ENCODE measurements at places on chromosomes 7 and 10.

- no peak for DNase-seq
These were observed 221.8 kb downstream of the HPSE2 start for GRCh38 chr10:99013885-99014284.

- DNase-seq, result no peak
These were observed 70.4 kb downstream of the GPR158 start for GRCh38 chr10:25245165-25245564.

GRCh38 chr10:83023662-83024061 is 1115.6 kb upstream of the GHITM start:
- DNase-seq, result no peak

- DNase-seq, result no peak
These were observed 261.6 kb downstream of the CELF2 start for GRCh38 chr10:11279314-11279713.

GRCh38 chr10:44895280-44895679 is 15.9 kb upstream of the TMEM72 start:
- no peak for DNase-seq

- no peak for DNase-seq
These were observed 186.6 kb upstream of the PDE1C start for GRCh38 chr7:32256811-32257210.

GRCh38 chr10:8235253-8236027 is 181.0 kb downstream of the GATA3 start:
- DNase-seq, result no peak

DNA sequence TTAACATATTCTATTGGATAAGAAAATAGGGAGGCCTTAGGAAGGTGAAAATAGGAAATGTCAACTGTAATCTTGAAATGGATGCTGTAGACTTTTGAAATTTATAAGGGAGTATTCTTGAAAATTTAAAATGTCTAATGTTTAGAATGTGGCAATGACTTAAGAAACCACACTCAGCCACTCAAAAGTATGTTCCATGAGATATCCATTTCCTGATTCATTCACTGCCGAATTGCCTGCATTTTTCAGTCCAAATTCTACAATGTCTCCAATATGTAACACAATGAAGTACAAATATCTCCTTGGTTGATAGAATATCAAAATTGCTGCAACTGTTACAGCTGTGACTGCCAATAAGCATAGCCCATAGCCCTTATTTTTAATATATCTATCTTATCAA is 25.9 kb downstream of the PRKG1 start:
- DNase-seq, result no peak

DNA sequence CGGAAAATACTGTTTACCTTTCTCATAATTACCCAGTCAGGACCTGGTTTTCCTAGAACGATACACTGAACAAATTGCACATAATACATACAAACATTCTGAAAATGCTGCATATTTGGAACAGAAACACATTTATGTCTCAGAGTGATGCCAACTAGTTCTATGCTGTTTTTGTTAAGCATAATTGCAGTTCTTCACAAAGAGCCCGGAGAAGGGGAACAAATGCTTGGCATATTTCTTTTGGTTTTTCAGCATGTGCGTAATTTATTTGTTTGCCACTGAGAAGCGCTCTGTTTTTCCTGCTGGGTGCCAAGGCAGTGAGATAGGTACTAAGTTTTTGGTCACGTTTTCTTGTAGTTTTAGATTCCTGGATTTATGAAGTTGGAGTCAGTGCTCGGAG is 181.0 kb upstream of the MDFIC start:
- DNase-seq, result no peak

GRCh38 chr7:7175075-7175695 is 7.2 kb upstream of the C1GALT1 start:
- DNase-seq, result no peak

GRCh38 chr7:151786936-151787335 is 90.0 kb downstream of the PRKAG2 start:
- no peak for DNase-seq

DNA sequence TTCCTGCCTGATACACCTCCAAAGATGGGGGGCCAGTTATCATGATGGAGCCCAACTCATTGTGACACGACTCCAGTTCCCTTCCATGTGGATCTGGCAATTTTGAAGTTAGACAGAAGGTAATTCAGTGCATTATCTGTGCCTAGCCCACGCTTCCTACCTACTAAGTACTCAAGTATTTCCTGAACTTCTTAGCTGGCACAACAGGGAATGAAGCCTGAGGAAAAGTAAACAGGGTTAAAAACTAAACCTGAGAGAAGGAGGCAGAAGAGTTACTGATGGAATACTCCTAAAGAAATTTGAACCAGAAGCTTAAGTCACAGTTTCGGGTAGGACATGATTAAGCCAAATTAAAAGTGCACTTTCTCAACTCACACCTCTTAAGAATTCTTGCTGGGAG is 1.1 kb upstream of the SEC31B start:
- DNase-seq, result no peak

- no peak for DNase-seq
These were observed 562.9 kb downstream of the GFRA1 start for GRCh38 chr10:115710136-115710535.

DNA sequence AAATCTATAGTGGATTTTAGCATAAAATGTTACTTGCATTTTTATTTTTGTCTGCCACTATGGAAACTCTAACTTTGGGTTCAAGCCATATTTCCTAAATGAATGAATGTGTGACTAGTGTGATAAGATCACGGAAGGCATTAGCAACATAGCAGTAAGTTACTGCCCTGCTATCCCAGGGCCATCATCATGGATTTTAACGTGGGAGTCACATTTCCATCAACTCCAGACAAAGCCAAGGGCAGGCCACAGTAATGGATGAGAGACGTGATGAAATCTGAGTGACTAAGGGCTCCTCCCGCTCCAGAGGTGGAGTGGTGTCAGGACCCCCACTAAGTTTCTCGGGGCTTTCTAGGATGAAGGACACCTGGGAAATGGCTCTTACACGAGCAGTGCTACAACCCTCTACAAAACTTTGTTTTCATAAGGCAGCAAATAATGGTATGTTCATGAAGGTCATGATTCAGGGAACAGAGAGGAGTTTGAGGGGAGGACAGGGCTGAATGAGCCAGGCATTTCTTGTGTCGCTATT is 34.3 kb downstream of the C10orf120 start:
- DNase-seq, result no peak

DNA sequence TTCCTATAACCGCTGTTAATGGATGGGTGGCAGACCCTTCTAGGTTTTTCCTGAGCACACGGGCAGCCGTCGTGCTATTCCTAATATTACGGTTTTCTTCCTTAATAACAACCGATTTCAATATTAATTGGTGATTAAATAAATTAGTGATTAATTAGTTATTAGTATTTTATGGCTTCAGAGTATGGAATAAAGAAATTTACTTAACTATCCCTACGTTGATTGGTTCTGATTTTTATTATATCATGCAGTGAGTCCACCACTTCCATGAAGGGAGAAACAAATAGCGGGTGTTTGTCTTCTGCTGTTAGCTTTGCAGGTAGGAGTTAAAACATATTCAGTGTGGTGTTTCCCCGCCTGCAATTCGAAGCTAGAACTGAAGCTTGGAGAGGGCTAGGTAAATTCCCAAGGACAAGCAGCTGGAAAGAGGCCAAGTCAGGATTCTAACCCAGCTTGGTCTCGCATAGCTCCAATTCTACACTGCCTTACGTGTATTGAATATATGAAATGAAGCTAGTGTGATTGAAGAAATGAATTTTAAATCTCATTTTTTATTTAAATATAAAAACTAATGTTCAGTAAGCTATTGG is 928 bp upstream of the CSTF2T start:
- DNase-seq, result no peak

DNA sequence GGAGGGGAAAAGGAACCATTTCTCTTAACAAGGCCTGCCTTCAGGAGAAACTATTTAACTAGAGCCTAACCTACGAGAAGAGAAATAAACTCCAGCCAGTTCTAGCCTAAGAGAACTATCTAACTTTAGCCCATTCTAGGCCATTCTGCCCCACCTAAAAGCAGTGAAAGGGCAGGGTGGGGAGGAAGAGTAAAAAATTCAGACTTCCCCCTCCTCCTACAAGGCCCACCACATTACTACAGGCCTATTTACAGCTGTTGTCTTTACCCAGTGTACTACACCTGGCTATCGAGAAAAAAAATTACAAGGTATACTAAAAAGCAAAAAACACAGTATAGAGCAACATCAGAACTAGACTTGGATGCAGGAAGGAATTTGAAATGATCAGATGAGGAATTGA is 93.0 kb downstream of the KMT2C start:
- no peak for DNase-seq

DNA sequence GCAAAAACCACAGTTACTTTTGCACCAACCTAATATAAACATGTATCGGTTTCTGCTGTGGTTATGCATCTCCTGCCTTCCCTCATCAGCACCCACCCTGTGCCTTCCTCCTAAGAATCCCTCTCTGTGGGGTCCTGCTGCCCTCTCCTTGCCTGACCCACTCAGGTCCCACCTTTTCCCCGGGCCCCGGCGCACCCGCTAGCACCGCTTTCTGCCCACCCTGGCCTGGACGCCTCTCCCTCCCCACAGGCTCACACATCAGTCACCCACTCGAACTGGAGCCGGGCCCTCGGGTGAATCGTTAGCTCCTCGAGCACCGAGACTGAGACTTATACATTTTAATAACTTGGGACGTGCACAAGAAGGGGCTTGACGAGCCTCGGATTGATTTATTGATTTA is 110.5 kb downstream of the ADARB2 start:
- no peak for DNase-seq

DNA sequence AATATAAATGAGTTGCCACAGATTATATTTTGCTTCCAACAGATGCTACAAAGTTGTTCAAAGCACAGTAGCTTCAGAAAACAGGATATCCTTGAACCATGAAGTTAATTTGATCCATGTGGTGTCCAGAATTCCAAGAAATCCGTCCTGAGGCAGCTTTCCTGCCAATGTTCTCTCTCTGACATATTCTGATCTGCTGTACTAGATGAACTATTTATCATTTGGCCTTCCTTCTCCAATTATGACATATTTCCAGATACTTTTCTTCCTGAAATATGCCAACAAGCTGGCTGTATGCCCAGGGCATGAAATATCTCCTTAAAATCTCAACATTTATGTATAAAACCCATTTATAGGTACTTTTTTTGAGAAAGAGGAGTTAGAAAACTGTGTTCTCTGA is 141.1 kb downstream of the SPAG6 start:
- DNase-seq, result no peak

DNA sequence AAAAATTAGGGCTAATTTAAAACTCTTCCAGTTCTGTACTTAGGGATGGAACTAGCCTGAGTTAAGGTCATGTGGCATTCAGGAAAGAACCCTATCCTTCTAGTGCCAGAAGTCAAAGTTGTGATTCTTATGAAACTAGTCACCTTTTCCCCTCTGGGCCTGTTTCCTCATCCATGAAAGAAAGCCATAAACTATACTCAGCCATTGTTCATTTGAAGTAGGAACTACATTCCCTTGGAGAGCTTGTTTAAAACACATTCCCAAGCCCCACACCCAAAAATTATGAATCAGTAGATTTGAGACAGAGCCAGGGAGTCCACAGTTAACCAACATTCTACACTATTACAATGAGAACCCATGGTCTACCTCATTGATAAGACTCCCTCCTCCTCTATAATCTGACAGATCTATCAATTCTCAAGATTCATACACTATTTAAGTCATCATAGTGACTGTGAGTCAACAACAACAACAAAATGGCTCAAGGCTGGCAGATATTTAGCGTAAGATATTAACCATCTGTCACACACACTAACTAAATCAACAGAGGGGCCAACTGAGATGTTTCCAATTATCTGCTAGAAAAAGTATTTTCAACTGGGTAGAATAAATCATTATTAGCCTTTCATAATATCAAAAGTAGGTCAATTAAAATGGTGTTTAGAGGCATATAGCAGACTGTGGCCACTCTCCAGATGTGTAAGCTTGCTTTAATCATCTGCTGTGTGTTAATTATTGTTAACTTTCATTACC is 102.3 kb downstream of the SLC25A13 start:
- no peak for DNase-seq

DNA sequence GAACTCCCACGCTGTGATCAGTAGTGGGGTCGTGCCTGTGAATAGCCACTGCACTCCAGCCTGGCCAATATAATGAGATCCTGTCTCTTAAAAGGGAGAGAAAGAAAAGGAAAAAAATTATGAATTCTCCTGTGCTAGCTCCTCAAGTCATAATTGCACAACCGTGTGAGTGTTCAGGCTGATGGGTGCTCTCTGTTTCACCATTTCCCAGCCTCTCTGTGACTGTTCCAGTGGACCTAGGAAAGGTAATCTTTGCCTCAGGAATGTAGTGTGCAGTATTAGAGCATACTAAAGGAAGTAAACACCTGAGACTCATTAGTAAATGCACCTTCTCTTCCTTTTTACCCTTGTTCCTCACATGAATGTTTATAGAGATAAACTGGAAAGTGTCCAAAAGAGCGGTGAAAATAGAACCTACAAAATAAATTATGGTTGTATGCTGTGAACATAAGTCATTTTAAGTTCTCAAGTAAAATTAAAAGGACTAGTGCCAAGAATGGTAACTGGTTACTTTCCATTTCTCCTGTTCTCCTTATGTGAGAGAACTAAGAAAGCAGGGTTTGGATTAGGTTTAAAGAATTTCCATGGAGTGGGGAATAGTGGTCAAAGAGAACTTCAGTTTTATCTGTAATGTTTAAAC is 42.7 kb downstream of the INPP5F start:
- no peak for DNase-seq

- DNase-seq, result peak; percentile 73
These were observed 1.4 kb downstream of the MYO1G start for GRCh38 chr7:44977304-44977958.

DNA sequence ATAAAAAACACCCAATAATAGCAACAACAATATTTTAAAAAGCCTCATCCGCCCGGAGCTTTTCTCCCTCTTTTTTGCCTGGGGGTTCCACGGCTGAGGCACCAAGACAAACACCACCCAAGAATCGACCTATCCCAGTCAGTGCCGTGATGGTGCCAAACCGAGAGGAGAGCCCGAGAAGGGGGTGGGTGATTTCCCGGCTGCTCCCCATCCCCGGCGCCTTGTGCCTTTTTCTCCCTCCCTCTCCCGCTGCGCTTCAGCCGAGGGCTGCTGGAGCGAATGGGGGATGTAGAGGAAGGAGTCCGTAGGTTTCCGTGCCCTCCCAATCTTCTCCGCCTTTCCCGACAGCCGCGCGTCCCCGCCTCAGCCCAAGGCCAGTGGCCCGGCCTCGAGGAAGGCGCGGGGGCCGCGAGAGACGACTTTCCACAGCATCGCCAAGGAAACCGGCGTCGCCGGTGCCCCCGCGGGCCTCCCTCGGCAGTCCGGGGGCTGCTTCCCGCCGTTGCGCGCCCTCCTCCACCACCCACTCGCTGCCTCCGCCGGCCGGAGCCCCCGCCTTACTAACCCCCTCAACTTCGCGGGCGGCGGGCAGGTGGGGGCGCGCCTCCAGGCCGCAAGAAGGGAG is 1.3 kb downstream of the EGR2 start:
- no peak for DNase-seq

GRCh38 chr10:91247360-91248111 is 27.1 kb downstream of the PCGF5 start:
- DNase-seq, result no peak

DNA sequence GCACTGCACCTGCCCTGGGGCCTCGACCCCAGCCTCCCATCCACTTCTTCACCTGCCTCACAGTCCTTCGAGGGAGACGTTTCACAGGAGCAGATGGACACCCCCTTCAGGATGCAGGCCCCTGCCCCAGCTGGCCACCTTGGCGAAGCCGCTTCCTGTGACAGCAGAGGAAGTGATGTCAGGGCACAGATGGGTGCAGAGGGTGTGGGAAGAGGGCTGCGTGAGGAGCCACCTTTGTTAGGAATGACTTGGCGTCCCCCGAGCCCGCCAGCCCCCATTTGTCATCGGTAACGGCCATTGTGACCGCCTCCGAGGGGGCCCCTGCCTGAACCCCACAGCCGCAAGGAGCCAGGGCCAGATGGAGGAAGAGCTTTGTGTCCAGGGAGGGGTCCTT is 47.4 kb upstream of the SLC29A3 start:
- DNase-seq, result no peak

- DNase-seq, result no peak
These were observed 65.8 kb upstream of the EMX2 start for GRCh38 chr10:117476716-117477115.
